ENCODE measurements at places on chromosomes 6 and 20.

DNA sequence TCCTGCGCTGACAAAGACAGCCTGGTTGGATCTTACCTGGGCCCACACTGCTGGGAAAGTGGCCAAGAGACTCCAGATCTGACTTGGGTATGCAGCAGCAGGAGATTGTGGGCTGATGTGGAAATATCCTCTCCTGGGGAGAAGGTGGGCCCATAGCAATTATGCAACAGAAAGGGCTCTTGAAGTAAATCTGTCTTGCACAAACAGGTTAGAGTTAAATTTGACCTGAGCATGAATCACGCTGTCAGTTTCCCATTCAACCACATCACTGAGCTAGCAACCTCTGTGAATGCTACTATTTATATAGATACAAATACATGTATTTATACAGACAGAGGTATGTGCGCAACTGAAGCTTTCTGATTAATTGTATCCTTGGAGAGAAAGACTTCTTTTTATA lies 28.3 kb upstream of the PDYN start:
- H3K27ac ChIP-seq: no peak overlapping the region
- no peaks in the 10 kb centered on the region for H3K27me3 ChIP-seq
- no peaks in the 10 kb centered on the region for H3K36me3 ChIP-seq
- no peak for DNase-seq
- H3K4me1 ChIP-seq: no peaks in the 10 kb centered on the region

DNA sequence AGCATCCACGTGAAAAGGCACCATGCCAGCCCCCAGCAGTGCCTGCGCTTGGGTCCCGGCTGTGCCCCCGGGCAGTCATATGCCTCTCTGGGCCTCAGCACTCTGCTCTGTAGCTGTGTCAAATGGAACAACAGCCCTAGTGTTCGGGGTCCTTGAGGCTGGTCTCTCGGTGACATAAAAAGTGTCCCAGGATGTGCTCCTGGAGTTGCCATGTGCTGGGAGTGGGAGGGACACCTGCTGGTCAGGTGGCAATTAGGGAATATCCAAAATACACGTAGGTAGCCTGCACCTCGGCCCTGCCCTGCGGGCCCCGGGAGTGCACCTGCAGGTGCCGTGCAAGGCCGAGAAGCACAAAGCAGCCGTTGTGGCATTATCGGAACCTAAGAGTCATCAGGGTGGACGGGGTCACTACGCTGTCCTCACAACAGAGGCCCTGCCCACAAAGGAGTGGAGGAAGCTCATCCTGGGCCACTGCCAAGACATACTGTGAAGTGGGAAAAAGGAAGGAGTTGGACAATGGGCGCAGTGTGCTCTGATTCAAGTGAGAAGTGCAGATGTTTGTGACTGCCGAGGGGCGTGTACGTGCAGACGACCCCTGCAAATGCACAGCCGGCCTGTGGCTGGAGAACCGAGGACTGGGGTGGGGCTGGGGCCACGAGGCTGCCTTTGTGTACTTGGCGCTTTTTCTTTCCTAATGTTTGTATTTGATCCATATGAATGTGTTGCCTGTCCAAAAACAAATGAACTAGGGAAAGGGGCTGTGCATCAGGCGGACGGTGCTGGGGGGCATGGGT lies 24.6 kb downstream of the SLCO4A1 start:
- H3K27ac ChIP-seq: no peak overlapping the region
- no peak for DNase-seq
- no peak overlapping the region for H3K4me3 ChIP-seq
- H3K27me3 ChIP-seq: no peaks in the 10 kb centered on the region
- no peaks in the 10 kb centered on the region for H3K36me3 ChIP-seq
- H3K4me1 ChIP-seq: no peaks in the 10 kb centered on the region

DNA sequence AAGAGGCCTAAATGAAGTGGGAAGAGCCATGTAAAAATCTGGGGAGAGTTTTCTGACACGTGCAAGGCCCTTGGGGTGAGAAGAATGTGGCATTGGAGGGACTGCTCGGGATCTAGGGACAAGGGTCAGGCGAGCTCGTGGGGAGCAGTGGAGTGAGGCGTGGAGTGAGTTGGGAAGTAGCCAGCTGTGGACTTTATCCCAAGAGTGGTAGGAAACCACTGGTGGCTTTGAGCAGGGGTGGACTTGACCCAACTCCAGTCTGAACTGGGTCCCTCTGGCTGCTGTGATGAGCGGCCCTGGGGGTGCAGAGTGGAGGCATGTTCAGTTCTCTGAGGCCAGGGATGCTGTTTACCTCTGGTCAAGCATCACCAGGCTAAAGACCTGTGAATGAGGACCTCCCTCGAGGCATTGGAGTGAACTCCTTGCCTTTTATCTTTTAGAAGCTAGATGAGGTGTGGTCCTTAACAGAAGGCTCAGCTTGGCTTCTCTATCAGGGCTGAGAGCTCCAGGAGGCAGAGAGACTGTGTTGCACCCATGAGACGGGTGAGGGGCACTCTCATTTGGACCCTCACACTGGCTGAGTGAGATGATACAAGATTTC lies 20.6 kb downstream of the SLC22A1 start:
- no peak overlapping the region for H3K4me3 ChIP-seq
- DNase-seq: no peak
- H3K27me3 ChIP-seq: no peaks in the 10 kb centered on the region
- peak overlapping the region; percentile 75 for H3K27ac ChIP-seq

GRCh38 chr6:84421031-84421430 lies 193.6 kb upstream of the CEP162 start:
- no peak overlapping the region for H3K4me3 ChIP-seq
- H3K4me1 ChIP-seq: peaks cover 1% of the 10 kb centered on the region
- H3K36me3 ChIP-seq: no peaks in the 10 kb centered on the region
- no peak overlapping the region for H3K27ac ChIP-seq
- DNase-seq: no peak
- H3K27me3 ChIP-seq: no peaks in the 10 kb centered on the region
